GM12892 (cell line): ENCODE measurements at places on chromosomes 5 and 9.
A peak's percentile ranks its signal among the peaks of the same experiment; 100 is the strongest.

GRCh38 chr9:84101964-84102632, 121.5 kb downstream of the RMI1 start:
- DNase-seq = no peak

DNA sequence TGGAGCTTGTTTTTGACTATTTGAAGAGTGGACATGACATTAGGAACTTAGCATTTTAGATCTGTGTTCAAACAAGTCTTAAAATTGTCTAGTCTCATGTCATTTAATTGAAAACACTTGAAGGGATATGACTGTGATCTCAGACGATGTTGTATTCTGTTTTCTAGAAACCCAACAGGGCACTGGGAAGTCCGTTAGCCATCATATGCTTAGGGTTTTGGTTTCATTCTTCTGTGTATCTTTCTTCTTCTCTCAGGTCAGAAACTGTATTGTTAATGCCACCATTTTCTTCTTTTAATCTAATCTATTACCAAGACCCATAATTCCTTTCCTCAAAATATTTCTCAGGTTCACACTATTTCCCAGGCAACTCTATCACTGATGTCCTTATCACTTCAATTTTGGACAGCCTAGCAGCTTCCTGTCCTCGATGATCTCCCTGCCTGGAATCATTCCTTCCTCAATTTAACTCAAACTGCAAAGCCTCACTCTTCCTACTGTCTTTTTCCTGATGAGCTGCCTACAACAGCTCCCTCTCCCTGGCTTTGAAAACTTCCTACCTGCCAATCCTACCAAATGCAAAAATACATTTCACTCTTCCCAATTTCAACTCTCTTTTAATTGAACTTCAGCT, 77.7 kb downstream of the MEF2C start:
- DNase-seq = no peak

DNA sequence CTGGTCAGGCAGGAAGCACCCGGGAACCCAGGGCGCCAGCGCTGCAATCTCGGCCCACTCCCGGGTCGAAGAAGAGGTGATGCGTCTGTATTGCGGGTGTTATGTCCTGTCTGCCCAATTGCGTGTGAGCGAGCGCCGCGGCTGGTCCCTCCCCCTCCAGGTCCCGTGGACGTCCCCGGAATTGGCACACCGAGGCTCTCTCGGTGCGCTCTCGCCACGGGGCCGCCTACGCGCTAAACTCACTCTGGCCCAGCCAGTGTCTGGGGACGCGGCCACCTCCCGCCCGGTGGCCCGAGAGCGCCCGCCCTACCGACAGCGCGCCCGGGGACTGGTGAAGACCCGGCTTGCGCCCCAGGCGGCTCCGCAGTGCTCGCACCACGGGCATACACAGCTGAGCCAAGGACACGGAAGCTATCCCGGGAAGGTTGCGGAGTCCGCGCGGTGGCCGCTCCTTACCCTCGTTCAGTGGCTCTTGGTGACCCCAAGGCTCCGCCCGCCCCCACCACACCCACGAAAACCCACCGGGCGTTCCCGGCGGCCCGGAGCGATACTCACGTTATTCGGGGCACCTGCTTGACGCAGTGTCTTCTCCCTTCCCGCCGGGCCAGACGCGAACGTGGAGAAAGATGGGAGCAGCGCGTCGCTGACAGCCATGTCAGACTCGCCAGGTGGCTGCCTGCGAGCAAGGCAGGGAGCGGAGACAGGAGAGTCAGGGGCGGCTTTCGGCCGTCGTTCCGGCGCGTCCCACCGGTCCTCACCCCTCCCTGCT, 1.0 kb downstream of the KLF4 start:
- DNase-seq = peak; percentile 25

DNA sequence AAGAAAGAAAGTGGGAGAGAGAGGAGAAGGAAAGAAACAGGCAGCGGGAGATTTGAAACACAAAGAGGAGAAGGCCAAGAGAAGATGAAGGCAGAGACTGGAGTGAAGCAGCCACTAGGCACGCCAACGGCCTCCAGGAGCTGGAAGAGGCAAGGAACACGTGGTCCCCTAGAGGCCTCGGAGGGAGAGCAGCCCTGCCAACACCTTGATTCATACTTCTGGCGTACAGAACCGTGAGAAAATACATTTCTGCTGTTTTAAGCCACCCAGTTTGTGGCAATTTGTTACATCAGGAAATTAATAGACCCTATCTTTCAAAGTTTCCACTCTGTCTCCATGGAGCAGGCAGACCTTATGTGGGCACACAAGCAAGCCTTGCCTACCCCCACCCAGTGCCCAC, 133.4 kb downstream of the ACTL7B start:
- DNase-seq = no peak

DNA sequence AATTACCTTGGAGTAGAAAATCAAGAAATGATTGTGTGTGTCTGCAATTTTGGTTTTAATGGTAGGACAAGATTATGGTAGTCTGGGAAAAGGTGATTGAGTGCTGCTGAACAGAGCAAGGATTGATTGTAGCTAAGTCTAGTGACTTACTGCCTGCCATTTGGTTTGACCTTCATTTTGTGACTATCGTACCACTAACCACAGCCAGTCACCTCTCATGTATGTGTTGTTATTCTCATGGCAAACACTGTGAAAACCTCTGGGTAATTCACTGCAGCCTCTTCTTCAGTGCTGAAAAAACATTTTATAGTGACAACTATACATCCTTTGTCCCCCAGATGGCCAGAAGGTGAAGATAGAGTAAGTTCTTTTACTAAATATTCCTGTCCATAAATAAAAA, 37.5 kb downstream of the CTNNA1 start:
- no peak for DNase-seq

- DNase-seq = no peak
Observed at GRCh38 chr5:65867542-65868195, 58.7 kb upstream of the ERBIN start.

GRCh38 chr5:129760636-129761325, 12.9 kb downstream of the MINAR2 start:
- DNase-seq = no peak

DNA sequence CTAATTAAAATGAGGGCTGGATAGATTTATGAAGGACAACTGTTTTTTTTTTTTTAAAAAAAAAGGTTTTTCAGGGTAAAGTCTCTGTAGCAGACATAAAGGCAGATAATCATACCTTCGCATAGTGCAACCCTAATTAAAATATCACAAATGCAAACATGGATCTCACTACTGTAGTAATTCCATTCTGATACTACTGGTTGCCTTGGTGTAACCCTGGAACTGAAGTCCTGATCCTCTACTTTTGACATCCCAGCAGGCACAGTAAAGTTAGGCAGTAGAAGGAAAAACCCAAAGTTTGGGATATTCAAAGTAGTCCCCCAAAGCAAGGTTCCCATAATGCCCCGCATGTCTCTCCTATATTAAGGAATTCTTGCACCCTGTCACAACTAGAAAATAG, 19.6 kb downstream of the RFX3 start:
- no peak for DNase-seq

GRCh38 chr5:1658665-1659064, 134.9 kb upstream of the LPCAT1 start:
- DNase-seq = no peak

DNA sequence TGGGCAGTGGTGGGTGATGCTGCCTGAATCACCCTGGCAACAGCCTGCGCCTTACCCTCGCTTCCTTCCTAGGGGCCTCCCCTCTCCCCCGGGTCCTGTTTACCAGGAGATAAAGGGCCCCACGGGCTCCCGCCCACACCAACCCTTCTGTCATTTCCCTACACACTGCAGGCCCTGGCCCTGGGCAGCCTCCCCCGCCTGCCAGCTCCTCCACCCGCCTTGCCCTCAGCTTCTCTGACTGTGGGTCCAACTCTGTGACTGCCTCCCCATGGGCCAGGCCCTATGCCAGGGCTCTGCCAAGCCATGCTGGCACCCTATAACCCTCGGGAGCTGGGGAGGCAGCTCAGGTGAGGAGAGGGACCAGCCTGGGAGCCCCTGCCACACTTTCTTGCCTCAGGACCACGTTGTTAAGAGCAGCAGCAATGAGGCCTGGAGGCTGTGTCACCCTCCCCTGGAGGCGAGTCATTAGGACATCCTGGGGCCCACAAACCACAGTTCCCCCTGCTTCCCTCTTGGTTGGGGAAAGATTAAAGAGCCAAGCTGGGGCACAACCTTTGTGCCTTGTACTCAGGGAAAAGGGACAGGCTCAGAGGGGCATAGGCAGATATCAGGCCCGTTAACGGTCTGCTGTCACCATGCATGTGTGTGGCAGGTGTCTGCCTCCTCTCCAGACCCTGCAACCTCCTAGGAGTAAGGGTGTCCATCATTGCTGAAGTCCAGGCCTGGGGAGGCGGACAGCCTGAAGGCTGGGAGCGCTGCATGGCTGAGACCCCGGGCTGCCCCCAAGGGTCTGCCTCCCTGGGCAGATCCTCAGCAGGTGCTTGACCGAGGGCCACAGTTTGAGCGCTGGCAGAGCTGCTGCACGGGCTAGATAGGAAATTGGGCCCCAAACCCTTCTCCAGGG, 2.8 kb downstream of the MGAT4B start:
- DNase-seq = no peak

DNA sequence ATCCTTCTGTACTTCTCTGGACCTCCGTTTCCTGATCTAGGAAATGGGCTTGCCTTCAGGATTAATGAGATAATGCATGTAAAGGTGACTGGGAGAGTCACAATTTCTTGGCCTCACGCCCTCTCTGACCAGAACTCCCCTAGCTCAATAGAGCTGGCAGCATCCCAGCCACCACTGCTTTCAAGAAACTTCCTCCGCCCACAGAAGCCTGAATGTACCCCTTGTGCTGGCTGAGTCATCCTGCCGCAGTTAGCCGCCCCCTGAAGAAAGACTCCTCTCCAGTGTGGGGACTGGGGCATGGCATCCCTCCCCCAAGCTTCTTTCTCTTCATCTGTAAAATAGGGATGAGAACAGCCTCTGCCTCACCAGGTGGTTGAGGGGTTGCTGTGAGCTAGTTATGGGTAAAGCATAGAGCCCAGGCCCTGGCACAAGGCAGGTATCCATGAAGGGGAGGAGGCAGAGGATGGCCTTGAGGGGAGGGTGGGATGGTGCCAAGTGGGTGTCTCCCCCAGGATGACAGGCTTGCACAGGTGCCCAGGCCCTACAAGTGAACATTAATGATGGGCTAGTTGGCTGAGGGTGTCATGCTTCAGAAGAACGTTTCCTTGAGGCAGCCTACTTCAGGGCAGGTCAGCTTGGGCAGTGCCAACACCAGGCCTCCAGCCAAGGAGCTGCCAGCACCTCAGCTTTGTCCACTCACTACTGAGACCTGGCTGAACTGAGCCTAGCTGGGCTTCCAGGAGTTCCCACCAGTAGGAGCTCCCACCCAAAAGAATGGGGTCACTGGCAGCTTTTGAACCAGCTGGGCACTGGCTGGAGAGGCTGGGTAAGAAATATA, 3.4 kb downstream of the PDLIM4 start:
- DNase-seq = no peak

GRCh38 chr5:115767424-115767823, 49.0 kb downstream of the CDO1 start:
- DNase-seq = no peak

GRCh38 chr9:84239343-84239742, 101.2 kb downstream of the SLC28A3 start:
- no peak for DNase-seq

DNA sequence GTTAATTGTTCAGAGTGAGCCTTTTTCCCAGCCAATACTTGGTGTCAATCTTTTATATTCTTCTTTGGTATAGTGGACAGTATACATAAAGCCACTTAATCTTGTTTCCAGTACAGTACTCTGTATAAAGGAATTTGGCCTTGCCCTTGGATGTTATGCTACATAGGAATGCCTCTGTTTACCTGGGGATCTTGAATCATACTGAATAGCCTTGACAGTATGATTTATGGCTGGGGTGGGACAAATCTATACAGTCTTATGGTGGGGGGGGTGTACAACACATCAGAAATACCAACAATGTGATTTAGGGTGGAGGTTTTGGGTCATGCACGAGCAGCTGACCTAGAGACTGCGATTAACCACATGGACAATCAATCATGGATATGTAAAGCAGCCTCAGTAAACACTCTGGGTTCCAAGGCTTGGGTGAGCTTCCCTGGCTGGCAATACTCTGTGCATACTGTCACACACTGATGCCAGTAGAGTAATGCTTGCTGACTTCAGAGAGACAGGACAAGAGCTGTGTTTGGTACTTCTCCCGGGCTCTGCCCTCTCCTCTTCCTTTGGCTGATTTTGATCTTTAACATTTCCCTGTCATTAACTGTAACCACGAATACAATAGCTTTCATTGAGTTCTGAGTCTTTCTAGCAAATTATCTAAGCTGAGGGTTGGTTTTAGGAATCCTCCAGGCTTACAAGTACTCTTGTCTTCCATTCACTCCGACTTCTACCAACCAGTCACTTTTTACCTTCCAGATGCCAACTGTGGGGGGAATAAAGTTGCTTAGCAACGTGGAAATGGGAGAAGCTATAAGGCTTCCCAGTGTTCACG, 84.6 kb downstream of the IARS1 start:
- no peak for DNase-seq

- no peak for DNase-seq
Observed at GRCh38 chr9:109600142-109600541, 102.0 kb upstream of the PTPN3 start.

DNA sequence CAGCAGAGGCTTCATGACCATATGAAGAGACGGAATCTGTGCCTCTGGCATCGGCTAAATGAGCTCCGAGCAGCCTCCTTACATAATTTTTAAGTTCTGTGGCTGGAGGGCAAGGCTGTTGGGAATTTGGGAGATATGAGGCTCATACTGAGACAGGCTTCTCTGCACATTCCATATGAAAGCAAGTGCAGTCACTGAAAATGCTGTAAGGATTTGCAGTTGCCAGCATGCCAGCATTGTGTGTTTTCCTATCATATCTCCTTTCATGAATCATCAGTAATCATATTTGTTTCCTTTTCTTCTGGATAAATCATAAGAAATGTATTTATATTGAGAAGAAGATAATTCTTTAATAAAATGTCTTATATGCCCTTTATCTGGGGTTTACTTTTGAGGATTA, 775.4 kb downstream of the SEMA5A start:
- DNase-seq = no peak

GRCh38 chr5:141637767-141638419, 1.1 kb downstream of the RELL2 start:
- DNase-seq = peak; percentile 62

- no peak for DNase-seq
Observed at GRCh38 chr9:88462191-88462590, 72.8 kb upstream of the NXNL2 start.

DNA sequence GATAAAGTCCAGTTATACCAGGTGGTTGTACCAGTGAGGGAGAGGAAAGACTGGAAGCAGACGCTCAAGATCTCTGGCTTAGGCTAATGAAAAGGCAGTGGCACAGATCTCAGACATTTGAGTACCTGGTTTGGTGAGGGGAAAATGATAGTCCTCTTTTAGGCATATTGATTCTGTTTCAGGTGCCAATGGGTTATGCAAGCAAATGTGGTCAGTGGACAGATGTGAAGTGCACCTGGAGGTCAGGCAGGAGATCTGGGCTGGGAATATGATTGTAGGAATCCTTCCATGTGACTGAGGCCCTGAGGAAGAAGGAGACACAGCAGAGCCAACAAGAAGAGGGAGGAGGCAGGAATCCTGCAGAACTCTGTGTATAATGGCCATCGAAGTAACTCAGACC, 63.7 kb upstream of the SMARCA2 start:
- DNase-seq = no peak

- DNase-seq = no peak
Observed at GRCh38 chr5:143717400-143717799, 94.6 kb upstream of the HMHB1 start.

GRCh38 chr5:168947212-168947868, 353.6 kb downstream of the SLIT3 start:
- peak; percentile 27 for DNase-seq

GRCh38 chr5:110048491-110048890, 358.8 kb downstream of the MAN2A1 start:
- no peak for DNase-seq
